ENCODE measurements at places on chromosomes 7 and 10. TPM values are rescaled to one million over a fixed set of nuclear protein-coding genes. Genes with fewer than 3 reads are reported as not detected.

- no peak for DNase-seq
These were observed 12.0 kb upstream of the TMEM26 start for GRCh38 chr10:61465171-61465496.

GRCh38 chr10:70437721-70438120 is 3.8 kb downstream of the NODAL start:
- DNase-seq = no peak

- DNase-seq = no peak
These were observed 497.3 kb downstream of the SORCS3 start for GRCh38 chr10:105138358-105138757.

DNA sequence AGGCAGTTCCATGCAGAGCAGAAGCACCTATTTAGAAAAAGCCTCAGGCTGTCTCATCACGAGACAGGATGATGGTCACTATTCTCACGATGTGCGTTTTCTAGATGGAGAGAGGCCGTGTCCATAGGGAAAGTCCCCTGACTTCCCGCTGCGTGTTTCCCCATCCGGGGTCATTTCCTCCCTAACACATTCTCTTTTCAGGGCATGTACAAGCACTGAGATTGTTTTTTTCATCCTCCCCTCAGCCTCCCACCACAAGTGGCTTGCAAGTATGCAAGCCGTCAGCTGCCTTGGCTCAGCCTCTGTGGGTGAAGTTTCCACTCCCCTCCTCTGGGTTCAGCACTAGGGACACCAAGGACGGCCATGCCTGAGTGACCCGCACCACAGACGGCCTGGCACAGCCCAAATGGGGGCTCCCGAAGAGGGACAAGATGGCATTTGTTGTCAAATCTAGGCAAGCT is 2.7 kb upstream of the CALML5 start:
- no peak for DNase-seq

DNA sequence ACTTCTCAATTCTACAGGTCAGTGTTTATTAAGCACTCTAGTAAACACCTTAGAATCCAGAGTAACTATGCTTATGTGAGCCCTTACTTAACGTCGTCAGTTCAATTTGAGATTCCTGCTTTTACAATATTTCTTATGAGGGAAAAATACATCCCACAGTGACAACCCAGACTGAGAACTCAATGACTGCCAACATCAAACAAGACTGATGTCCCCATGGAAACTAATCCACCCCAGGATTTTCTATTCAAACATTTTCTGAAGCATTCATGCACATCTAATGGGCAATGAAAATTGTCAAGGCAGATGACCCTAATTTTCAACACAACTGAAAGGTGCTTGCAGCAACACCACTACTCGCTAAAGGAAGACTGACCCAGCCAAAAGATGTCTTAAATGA is 67.0 kb downstream of the ATE1 start:
- no peak for DNase-seq

- no peak for DNase-seq
These were observed at the start of gene STEAP2 for GRCh38 chr7:90211391-90212148. Gene STEAP2 (plus strand): TSS chr7:90211740. CDS start chr7:90225083, 13,343 bp downstream.

- no peak for DNase-seq
These were observed at the start of gene CAV2 for GRCh38 chr7:116499168-116500077. Gene CAV2 (plus strand): TSS chr7:116499738. CDS start chr7:116499782, 44 bp downstream.

- no peak for DNase-seq
These were observed at the start of gene IGFBP1 for GRCh38 chr7:45888185-45888992. Gene IGFBP1 (plus strand): TSS chr7:45888488. CDS start chr7:45888653, 165 bp downstream.

GRCh38 chr10:52752801-52753445 is 19.7 kb downstream of the MBL2 start:
- no peak for DNase-seq

GRCh38 chr10:15163253-15163828 is 5.2 kb downstream of the NMT2 start:
- DNase-seq = no peak

GRCh38 chr10:34348021-34348420 is 467.1 kb downstream of the PARD3 start:
- no peak for DNase-seq

DNA sequence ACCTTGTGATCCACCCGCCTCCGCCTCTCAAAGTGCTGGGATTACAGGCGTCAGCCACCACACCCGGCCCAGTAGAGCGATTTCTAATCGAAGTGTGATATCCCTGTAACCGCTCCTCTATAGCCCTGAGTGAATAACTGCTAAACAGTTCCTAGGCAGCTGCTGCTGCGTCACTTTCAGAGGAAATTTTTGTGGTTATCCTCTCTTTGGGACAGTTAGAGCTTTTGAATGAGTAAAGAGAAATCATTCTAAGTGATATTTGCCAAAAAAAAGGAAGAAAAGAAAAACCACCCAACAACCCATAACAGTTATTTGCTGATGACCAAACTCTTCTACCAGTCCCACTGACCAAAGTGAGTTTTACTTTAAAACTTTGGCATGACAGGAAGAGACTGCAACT is 59.9 kb downstream of the MKX start:
- DNase-seq = no peak

- no peak for DNase-seq
These were observed 53.1 kb upstream of the NKX6-2 start for GRCh38 chr10:132839061-132839460.

GRCh38 chr10:122713091-122713885 is 13.6 kb upstream of the C10orf120 start:
- DNase-seq = no peak

- DNase-seq = no peak
These were observed 102.2 kb downstream of the GFRA1 start for GRCh38 chr10:116170815-116171250.

DNA sequence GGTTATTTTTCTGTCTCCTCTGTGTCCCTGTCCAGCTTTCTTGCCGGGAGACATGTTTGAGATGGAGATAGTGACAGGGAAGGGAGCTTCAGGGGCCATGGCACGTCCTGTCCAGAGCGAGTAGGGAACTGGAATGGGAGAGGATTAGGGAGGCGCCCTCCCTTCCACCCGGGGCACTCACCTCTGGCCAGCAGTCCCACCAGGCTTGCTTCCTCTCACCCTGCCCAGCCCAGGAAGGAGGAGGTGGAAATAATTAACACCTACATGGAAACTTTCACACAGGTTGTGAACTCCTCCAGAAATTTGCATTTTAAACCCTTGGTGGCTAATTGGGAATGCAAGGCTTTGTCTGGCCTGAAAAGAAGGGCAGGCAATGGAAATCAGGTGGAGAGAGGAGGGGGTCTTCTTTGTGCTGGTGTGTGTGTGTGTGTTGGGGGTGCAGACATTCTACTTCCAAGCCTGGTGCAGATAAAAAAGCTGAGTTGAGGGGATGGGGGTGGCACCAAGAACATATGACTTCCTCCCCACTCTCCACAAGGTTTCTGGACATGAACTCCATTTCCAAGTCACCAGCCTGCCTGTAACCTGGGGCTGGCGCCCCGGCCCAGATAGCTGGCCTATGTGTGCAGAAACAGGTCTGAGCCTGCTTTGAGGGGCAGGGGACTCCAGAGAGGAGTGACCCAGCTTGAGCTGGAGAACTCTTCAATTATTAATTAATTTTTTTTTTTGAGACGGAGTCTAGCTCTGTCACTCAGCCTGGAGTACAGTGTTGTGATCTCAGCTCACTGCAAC is 199.4 kb downstream of the CYP26A1 start:
- DNase-seq = no peak

DNA sequence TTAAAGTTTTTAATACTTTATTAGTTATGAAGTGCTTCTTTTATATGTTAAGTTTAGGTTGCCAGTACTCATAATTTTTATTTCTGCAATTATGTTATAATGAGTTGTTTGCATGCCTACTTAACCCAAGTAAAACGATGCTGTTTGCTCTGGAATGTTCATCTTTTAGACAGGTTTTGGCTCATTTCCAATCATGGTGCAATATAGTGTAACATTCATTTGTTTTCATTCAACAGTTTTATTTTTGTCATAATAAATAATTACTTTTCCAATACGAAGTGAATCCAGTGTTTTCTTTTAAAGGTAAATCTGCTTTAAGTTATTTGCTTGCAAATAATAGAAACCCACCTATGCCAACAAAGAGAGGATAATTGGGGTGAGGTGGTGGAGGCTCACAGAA is 22.1 kb downstream of the ARL5B start:
- DNase-seq = no peak

- DNase-seq = no peak
These were observed 162.9 kb downstream of the FANK1 start for GRCh38 chr10:126059076-126059826.

DNA sequence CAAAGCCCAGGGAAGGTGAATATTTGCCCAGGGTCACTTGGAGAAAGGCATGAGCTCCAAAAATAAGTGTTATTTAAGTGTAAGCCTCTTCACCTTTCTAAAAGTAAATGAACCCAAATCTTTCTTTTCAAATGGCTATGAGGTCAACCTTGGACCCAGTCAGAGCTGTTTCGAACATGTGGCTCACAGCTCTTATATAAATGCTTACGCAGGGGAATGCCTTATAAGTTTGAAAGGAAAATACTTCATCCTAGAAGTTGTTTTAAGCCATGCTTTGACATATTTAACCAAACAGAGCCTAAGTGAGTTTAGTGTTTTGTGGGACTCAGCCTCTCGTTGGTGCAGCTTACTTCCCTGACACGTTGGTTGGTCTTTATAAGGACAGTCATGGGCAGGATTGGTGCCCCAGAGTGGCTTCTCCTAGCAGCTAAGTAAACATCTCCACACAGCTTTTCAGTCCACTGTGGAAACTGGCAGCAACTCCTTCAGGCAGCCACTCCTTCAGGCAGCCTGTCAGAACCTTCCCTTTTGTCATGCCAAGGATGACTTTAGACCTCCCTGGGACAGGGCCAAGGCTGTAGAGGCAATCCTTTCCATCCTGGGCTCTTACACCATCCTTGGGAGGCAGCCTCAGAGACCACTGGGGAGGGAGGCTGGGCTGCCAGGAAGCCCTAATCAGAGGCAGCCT is 43.6 kb downstream of the MINDY4 start:
- no peak for DNase-seq

DNA sequence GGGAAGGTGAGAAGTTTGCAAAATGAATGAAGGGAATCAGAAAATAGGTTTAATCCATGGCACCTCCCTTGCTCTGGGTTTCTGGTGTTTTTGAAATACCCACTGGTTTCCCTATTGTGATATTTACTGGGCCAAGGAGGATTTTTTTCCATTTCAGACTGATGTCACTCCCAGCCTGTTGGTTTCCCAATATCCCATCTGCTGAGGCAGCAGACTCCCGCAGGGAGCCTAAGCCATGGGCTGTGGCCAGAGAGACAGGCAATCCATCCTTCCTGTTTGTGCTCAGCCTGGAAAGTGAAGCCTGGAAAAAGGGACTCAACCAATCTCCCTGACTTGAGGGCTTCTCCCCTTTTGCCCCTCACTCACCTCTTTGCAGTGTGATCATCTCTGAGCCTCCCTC is 22.8 kb downstream of the FAM107B start:
- DNase-seq = no peak

DNA sequence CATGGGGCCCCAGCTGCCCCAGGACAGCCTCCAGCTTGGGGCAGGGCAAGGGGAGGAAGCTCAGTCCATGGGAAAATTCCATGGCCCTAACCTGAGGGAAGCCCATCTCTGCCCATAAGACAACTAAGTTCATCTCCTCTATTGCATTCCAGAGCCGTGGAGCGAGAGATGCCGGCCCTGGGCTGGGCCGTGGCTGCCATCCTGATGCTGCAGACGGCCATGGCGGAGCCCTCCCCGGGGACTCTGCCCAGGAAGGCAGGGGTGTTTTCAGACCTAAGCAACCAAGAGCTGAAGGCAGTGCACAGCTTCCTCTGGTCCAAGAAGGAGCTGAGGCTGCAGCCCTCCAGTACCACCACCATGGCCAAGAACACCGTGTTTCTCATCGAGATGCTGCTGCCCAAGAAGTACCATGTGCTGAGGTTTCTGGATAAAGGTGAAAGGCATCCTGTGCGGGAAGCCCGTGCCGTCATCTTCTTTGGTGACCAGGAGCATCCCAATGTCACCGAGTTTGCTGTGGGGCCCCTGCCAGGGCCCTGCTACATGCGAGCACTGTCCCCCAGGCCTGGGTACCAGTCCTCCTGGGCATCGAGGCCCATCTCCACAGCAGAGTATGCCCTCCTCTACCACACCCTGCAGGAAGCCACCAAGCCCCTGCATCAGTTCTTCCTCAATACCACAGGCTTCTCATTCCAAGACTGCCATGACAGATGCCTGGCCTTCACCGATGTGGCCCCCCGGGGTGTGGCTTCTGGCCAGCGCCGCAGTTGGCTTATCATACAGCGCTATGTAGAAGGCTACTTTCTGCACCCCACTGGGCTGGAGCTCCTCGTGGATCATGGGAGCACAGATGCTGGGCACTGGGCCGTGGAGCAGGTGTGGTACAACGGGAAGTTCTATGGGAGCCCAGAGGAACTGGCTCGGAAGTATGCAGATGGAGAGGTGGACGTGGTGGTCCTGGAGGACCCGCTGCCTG is 4.3 kb downstream of the AOC1 start:
- DNase-seq = no peak

- DNase-seq = no peak
These were observed 258.1 kb downstream of the RPS24 start for GRCh38 chr10:78291722-78292121.

DNA sequence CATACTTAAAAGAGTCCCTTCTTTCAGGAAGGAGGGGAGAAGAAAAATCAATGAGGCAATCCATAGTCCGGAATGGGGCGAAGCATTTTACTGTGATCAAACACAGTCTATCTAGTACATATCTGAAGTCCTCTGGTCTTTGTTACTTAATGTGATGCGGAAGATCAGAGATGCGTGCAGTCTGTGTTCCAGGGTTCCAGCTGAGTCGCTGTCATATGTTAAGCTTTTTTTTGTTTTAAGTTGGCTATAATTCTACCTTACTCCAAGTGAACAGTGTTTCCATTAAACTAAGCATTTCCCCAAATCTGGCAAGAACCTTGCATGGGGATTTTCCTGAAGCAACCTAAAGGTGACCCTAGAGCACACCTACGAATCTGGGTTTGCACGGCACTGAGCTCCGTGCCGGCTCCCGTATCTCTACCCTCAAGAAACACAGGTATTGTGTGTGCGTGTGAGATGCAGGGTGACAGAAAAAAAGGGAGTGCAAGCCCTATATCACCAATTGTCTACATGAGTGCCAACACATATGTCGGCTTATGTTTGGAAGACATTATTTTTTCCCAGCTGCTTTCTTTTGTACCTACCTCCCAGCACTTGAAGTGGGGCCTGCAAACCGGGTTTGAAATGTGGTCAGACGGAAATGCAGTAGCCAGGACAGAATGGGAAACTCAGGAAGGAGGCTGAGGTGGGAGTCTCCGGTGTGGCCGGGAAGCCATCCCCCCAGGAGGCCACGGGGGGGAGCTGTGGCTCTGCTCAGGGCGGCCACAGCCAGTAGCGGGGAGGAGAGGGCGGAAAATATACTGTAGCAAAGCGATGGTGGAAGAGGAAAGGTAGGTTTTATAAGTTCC is 435.8 kb upstream of the MGMT start:
- DNase-seq = no peak

Gene PPP1R3A
- total RNA-seq = not detected

Gene LAMB1
- total RNA-seq = 458 TPM

Gene SFRP5
- not detected for total RNA-seq

Gene CNTNAP2
- under 0.01 TPM for total RNA-seq

Gene INHBA
- 20.2 TPM for total RNA-seq

Gene MYOF
- 369 TPM for total RNA-seq

Gene WEE2
- not detected for total RNA-seq

Gene SMARCD3
- total RNA-seq = 5.6 TPM

Gene MMP21
- total RNA-seq = not detected
